ENCODE measurements at places on chromosomes 2 and 18.

DNA sequence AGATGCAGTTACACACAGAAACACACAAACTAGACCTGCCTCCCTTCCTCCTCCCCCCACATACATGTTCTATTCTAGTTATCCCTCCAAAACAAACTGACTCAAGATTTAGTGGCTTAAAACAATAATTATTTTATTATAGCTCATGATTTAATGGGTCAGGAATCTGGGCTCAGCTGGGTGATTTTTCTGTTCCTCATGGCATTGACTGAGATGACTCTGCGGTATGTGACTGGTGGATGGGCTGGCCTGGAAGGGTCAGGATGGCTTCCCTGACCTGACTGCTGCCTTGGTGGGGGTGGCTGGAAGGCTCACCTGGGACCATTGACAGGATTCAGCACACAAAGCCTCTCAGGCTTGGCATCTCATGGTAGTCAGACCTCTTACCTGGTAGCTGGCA is 33.7 kb upstream of the NTSR2 start:
- no peak for DNase-seq

DNA sequence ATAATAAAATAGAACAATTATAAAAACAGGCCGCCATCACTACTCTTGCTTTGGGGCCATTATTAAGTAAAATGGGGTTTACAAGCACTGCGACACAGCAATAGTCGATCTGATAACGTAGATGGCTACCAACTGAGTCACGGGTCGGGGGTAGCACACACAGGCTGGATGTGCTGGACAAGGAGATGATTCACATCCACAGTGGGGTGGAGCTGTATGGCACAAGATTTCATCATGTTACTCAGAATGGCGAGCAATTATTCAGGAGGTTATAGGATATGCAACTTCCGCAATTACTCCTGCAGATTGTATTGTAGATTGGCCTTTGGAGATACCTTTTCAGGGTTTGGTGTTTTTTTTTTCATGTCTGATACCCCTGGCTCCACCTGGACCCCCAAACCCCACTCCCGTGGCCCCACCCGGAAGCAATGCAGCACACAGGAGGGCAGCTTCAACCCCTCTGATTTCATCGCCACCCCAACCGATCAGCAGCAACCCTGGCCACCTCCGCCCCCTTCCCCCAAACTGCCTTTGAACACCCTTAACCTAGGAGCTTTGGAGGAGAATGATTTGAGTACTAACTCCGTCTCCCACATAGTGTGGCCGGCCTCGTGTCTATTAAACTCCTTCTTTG is 21.4 kb upstream of the MLPH start:
- no peak for DNase-seq

GRCh38 chr18:49768051-49768391 is 45.3 kb downstream of the ACAA2 start:
- peak; percentile 45 for DNase-seq

DNA sequence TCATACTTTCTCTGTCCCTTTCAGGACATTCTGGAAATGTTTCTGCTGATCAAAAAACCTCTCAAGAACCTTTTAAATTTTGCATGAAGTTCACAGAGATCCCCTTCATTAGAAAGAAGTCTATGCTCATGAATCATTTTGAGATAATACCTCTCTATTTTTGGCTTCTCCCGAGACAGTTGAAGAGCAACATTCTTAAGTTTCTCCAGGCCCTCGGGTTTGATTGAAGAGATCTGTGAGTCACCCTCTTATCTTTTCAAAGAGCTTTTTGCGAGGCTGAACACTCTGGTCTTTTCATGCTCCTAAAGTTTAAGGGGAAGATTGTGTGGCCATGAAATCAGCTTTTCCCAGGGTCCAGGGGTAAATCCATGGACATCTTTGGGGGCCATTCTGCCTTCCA is 354.2 kb downstream of the FBXO15 start:
- DNase-seq: no peak

DNA sequence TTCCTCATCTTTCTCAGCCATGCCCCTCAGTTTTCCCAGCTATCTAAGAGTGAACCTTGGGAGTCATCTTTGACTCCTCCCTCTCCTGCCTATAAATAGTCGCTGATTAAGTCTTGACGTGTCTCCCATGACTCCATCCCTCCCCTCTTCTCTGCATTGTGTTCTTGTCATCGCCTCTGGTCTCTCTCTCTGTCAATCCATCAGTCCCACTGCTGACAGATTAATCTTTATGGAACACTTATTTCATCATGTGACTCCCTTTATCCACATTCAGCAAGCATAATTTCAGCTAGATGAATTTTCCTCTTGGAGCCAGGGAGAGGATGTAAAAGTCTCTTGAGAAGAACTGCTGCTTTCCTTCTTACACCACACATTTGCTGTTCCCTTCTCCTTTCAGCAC is 9.4 kb downstream of the ADAM23 start:
- no peak for DNase-seq

- DNase-seq: no peak
Observed at GRCh38 chr2:186590350-186590758, 498 bp downstream of the ITGAV start.

DNA sequence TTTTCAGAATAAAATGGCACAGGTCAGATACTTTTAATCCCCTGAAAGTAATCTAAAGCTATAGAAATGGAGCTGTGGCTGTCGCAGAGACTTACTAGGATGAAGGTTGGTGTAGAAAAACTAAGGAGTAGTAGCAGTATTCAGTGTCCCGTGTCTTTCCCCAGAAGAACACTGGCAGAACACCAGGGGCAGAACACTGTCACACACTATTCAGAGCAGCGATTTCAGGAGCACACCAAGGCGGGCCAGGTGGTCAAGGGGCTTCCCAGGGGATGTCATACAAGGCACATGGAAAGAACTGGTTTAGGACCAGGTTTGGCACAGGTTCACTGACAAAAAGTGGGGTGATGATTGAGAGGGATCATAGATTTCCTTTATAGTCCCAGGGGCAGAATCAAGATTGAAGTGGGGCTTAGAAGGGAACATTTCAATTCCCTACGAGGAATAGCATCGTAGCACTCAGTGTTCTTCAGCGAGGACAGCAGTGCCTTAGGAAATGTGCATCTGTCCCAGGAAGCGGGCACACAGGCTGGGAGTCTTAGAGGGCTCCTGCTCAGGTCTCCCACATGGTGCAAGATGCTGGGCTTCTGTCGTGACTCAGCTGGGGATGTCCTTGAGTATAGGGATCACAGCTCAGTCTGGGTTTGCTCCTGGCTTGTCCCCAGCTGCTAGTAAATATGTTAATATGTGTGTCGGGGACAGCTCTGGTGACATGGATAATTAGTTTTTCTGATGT is 22.6 kb downstream of the BCL2L11 start:
- no peak for DNase-seq
